ENCODE measurements at places on chromosomes 12 and 14.

GRCh38 chr12:82972624-82973023, 285.9 kb downstream of the TMTC2 start:
- DNase-seq, result no peak

DNA sequence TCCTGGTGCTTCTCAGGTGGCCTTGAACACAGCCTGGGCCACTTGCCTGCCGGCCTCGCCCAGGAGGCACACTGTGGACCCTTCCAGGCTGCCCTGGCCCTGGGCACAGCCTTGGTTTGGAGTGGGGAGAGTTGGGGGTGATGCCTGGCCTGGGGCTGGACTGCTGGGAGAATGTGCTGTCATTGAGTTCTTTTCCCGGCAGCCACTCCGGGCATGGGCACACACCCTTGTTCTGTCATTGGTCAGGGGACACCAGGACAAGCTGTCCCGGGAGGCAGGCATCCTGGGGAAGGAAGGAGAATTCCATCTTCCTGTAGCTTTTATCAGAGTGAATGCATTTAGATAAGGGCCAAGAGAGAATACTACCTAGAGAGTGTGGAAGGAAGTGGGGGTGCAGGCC, 61.8 kb upstream of the RIN3 start:
- no peak for DNase-seq

DNA sequence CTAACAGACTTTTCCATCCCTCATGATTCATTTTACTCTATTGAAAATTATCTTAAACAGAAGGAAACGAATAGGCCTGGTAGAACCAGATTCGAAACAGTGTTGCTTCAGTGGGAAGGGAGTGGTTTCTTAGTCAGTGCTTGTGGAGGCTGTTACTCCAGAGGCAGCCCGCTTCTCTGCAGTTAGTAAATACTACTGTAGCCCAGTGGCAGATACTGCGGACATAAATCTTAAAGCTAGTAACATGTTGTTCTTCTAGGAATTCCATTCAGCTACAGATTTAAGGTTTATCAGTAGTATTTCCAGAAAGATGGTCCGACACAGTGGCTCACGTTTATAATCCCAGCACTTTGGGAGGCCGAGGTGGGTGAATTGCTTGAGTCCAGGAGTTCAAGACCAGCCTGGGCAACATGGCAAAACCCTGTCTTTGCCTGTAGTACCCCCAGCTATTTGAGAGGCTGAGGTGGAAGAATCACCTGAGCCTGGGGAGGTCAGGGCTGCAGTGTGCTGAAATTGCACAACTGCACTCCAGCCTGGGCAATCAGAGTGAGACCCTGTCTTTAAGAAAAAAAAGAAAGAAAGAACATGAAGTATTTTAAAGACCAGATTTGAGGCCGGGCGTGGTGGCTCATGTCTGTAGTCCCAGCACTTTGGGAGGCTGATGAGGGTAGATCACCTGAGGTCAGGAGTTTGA, 45.9 kb downstream of the DIP2B start:
- no peak for DNase-seq

DNA sequence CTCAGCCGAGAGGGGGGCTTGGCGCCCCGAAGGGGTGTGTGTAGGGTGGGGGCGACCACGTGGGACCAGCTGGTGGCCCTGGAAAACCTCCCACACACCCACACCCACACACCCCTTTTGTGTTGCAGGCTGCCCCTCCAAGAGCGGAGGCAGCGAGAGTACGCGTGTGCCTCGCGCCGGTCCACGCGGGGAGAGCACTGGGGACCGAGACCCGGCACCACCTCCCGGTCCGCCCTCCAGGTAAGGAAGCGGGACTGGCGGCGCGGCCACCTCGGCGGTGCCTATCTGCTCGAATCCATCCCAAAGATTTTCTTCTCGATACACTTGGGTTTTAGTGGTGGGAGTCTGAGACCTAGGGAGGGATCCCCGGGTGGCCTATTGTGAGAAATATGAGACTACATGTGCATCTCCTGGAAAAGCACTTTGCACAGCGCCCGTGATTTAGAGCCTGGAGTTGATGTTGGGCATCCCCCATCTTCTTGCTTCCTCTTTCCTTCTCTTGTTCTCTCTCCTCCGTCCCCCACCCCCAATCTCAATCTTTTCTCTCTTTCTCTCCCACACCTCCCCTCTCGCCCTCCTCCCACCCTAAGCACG, 393 bp downstream of the SYT1 start:
- DNase-seq, result no peak

All from stimulated activated CD4-positive, alpha-beta T cell treated with anti-CD3 and anti-CD28 coated beads, Interleukin-1b, Interleukin-23, amount 100 ng/mL, for 1 hour (primary cell).